B cell (primary cell): ENCODE measurements at places on chromosomes 16 and 17. TPM values are rescaled to one million over a fixed set of nuclear protein-coding genes. Genes with fewer than 3 reads are reported as not detected.

- no peak for DNase-seq
These were observed 717.8 kb downstream of the KCNJ18 start for GRCh38 chr17:22410136-22410535.

DNA sequence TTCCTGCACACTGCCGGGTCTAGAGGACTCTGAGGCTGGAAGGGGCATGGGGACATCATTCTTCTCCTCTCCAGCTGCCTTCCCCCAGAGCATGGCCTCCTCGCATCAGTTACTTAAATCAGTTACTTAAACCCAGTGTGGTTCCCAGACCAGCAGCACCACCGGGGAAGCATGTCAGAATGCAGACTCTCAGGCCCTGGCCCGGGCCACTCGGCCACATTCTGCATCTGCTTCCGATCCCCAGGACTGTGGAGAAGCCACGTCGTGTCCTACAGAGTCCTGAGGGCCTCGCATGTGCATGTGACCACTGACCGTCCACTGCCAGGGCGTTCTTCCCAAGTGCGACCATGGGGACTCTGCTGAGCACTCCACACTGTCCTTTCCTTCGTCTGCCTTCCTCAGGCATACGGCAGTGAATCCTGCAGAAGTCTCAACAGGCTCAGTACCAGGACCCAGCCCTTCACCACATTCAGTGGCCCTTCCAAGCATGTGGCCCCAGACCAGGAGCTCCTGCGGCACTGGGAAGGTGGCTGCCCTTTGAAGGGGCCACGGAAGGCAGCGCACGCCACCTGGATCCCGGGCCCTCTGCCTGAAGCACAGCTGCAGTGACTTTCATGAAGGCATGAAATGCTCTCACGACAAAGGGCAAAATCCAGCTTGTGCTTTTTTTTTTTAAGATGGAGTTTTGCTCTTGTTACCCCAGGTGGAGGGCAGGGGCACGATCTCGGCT lies 46.9 kb upstream of the RASD1 start:
- no peak for DNase-seq

GRCh38 chr16:11783319-11784037 lies 13.6 kb downstream of the ZC3H7A start:
- peak; percentile 86 for DNase-seq

ESRP2 gene
- 0.09 and 0.12 TPM in 2 replicates for polyA plus RNA-seq

USH1G gene
- not detected in 2 replicates for polyA plus RNA-seq
